ENCODE measurements at places on chromosomes 1 and 21. TPM values are rescaled to one million over a fixed set of nuclear protein-coding genes. Genes with fewer than 3 reads are reported as not detected.

MNDA gene
- total RNA-seq = 2.9 TPM

GRCh38 chr1:75970631-75971030 is 38.4 kb upstream of the ASB17 start:
- no peak for DNase-seq

- DNase-seq = peak; percentile 43
Measured at GRCh38 chr1:63322944-63323864, 837 bp downstream of the FOXD3 start.

- no peak for DNase-seq
Measured at GRCh38 chr1:42118125-42118524, 35.1 kb upstream of the GUCA2B start.

DNA sequence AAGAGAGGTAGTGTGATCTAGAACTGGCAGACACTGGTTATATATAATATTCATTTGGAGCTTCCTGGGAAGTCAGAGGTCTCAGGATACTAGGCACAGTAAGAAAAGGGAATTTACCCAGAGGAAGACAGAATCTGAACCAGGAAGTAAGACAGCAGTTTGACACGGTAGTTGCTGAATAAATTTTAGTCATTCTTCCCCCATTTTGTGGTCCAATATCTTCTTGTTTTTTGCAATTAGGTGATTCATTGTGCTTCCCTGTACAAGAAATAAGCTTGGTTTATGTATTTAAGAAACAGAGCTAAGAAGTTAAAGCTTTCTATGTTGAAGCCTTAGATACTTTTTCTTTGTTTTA is 1.3 kb downstream of the TMEM167B start:
- DNase-seq = no peak

NR1I3 gene
- total RNA-seq = not detected

- no peak for DNase-seq
Measured at GRCh38 chr1:28927266-28927647, 12.9 kb downstream of the EPB41 start.

TNNT2 gene
- 9,128 TPM for total RNA-seq

- no peak for DNase-seq
Measured at GRCh38 chr21:33202464-33203363, 27.0 kb upstream of the IFNAR2 start.

DDR2 gene
- 36.6 TPM for total RNA-seq

LELP1 gene
- total RNA-seq = not detected

DNA sequence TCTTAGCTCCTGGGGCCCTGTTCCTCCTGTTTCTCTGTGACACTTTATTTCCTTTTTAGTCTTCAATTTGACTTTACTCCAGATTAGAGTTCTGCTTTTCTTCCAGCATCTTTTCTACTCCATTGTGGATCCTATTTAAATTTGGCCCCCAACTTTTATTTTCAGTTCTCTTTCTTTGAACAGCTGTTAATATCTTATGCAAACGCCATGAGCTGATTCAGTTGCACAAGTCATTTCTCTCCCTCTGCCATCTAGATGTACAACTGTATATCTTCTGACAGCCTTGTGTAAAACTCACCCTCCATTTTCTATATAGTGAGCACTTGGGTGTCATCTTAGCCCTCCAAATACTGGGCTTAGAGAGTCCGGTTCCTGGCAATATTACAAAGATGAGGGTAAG is 42.2 kb downstream of the SPATA17 start:
- DNase-seq = no peak

- no peak for DNase-seq
Measured at GRCh38 chr1:88204111-88204510, 480.0 kb upstream of the PKN2 start.

DNA sequence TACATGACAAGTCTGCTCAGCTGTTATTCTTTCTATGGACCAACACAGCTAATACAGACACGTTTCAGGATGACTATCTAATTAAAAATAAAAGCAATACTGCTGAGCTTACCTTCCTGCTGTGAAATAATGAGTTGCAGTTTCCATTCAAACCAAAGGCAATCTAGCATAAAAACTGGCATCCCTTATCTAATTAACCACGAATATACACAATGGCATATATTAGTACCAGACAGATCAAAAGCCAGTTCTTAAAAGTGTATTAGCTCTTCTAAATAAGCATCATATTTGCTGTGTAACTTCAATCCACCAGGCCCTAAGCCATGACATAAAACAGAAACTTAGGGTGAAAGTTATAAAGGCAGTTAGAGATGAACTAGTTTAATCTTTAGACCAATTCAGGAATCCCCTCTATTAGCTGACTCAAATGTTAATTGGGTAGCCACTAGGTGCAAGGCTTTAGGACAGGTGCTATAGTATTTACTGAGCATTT is 20.6 kb downstream of the TESK2 start:
- DNase-seq = no peak

Data from Right ventricle myocardium superior (tissue), 1 donor.